AG08396 (cell line): ENCODE measurements at places on chromosomes 13 and 19.

DNA sequence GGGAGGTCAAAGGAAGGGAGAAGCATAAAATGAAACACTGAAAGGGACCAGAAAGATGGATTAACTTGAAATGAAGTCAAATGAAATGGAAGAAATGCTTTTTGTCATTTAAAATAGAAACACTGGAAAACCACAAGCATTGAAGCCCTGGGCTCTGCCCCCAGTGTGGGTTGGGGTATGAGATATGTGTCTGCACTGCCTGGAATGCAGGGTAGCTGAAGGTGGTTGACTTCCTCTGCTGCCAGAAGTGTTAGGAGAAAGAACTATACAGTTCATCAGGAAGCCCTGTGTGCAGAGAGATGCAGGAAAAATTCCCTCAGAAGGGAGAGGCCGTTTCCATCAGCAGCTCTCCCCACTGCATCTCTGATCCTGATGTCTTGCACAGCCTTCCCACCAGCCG lies 69.2 kb downstream of the DHRS12 start:
- DNase-seq: peak; percentile 40

DNA sequence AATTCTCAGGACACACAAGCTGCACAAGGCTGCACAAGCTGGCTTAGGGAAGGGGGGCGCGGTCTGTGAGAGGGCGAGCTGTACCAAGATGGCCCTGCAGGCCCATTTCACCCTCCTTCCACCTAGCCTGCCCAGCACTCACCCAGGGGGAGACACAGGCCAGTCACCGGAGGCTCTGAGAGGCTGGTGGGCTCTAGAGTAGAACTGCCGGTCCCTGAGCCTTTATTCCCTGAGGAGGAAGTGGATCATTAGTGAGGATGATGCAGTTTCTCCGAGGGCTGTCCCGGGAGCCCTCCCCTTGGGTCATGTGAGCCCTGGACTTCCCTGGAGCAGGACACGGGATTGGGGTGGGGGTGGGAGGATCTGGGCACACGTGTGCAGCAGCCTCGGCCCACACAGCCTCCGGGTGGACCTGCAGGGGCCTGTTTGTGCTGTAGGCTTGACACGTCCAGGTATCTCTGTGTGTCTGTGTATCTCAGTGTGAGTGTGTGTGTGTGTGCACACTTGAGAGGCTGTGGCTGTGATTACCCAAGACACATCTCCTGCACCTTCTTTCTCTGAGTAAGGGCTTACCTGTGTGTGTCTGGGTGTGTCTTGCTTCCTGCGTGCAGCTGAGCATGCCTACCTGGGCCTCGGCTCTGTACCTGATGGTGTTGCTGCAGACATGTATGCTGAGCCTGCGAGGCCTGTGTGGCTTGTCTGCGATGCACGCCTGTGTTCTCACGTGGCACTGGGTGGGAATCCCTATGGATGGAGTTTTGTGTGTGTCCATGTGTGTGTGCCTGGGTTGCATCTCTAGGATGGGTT lies at the start of gene ACP5:
TSS of gene ACP5 (minus strand) at position 195 of the 807 bp plus-strand sequence. CDS start 328 bp downstream, outside the sequence.
- no peak for DNase-seq

DNA sequence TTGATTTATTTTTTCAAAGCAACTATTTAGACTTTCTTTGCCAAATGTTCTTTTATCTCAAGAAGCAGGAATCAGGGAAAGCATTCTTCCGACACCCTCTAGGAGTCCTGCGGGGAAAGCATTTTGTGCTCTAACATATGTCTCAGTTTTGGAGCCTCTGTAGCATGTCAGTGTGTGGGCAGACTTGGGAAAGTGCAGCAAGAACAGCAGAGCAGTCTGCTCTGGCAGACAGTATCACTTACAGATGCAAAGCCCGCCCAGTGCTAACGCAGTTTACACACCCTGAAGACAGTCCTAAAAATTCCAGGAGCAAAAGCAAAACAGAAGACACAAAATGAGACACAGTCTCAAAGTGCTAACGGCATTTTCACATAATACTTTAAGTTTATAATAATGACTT lies 393.5 kb downstream of the KLF12 start:
- peak; percentile 26 for DNase-seq

GRCh38 chr13:34364633-34365032 lies 546.7 kb downstream of the RFC3 start:
- DNase-seq: no peak

GRCh38 chr19:45075301-45076028 lies 813 bp downstream of the ZNF296 start:
- DNase-seq: peak; percentile 84

- DNase-seq: no peak
Observed at GRCh38 chr19:39524495-39524894, 8.2 kb downstream of the EID2B start.

GRCh38 chr19:50380137-50380536 lies 3.9 kb downstream of the NR1H2 start:
- no peak for DNase-seq

GRCh38 chr19:50050406-50051227 lies 24.8 kb downstream of the ZNF473 start:
- peak; percentile 88 for DNase-seq

GRCh38 chr19:44304659-44305193 lies at the start of gene ZNF235:
Gene ZNF235 (minus strand): TSS chr19:44305025. CDS start chr19:44303404, 1,621 bp downstream.
- DNase-seq: peak; percentile 93

DNA sequence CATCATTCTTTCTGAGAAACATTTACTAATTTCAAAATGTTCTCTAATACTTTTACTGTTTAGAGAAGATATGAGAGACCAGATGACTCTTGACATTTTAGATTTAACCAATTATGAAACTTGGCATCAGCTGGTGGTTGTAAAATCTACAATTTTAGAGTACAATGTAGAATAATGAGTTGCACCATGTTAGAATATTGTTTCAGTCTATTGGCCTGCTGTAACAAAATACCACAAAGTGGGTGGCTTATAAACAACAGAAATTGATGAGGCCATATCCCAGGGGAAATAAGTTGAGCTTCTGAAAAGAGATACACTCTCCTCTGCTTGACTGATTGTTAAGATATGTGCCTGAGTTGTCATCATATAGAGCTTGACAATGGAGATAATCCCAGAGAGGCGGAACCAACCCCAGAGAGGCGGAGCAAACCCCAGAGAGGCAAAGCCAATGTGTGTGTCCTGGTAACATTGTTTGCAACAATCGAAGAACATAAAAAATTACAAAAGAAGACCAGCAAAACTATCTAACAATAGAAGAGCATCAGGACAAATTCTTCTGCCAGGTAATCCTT lies 373.0 kb upstream of the SLITRK1 start:
- no peak for DNase-seq
